Cardiac muscle cell (in vitro differentiated cells and primary cell): ENCODE measurements at places on chromosomes 12 and 14. TPM values are rescaled to one million over a fixed set of nuclear protein-coding genes. Genes with fewer than 3 reads are reported as not detected.

MIP gene
- polyA plus RNA-seq: 0.29 and 1.4 TPM in 2 replicates

P2RX2 gene
- not detected in 2 replicates for polyA plus RNA-seq

P2RX7 gene
- polyA plus RNA-seq: 0.65 and 0.79 TPM in 2 replicates

TMEM179 gene
- polyA plus RNA-seq: 4.7 and 8.6 TPM in 2 replicates

CPSF2 gene
- polyA plus RNA-seq: 27.6 and 35.2 TPM in 2 replicates

- H3K27me3 ChIP-seq: no peaks in the 10 kb centered on the region
- peaks cover 4% of the 10 kb centered on the region for H3K4me1 ChIP-seq
- no peak overlapping the region for H3K27ac ChIP-seq
Observed at GRCh38 chr14:105074601-105075053, 9.4 kb upstream of the GPR132 start.

DNA sequence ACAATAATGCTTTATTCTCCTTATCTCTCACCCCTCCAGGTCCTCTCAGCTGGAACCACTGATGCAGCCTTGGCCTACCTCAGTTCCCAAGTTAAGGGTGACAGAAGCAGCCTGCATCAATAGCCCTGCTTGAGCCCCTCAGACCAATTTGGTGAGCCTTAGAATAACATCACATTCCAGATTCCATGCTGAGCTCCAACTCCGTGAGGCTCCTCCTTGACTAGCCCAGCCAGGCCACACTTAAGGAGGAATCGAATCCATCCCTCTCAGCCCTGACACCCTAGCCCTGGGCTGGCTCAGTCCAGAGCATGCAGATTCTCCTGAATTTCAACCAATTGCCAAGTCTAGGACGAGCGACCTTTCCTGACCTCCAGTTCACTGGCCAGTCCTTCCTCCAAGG is 91.1 kb downstream of the ARMH4 start:
- no peak overlapping the region for H3K27ac ChIP-seq
- peaks cover 6% of the 10 kb centered on the region for H3K36me3 ChIP-seq
- no peaks in the 10 kb centered on the region for H3K27me3 ChIP-seq
- no peak for DNase-seq

- no peaks in the 10 kb centered on the region for H3K4me1 ChIP-seq
- no peaks in the 10 kb centered on the region for H3K36me3 ChIP-seq
- no peaks in the 10 kb centered on the region for H3K27me3 ChIP-seq
- no peak overlapping the region for H3K4me3 ChIP-seq
Observed at GRCh38 chr12:6072302-6072752, 52.1 kb downstream of the VWF start.
